ENCODE measurements at places on chromosomes 7 and 10.

- no peaks in the 10 kb centered on the region for H3K4me1 ChIP-seq
- no peak for DNase-seq
- no peaks in the 10 kb centered on the region for H3K27me3 ChIP-seq
- no peak overlapping the region for H3K4me3 ChIP-seq
- H3K36me3 ChIP-seq = peaks cover 24% of the 10 kb centered on the region
These were observed 112.3 kb downstream of the ARHGAP12 start for GRCh38 chr10:31816318-31816717.

DNA sequence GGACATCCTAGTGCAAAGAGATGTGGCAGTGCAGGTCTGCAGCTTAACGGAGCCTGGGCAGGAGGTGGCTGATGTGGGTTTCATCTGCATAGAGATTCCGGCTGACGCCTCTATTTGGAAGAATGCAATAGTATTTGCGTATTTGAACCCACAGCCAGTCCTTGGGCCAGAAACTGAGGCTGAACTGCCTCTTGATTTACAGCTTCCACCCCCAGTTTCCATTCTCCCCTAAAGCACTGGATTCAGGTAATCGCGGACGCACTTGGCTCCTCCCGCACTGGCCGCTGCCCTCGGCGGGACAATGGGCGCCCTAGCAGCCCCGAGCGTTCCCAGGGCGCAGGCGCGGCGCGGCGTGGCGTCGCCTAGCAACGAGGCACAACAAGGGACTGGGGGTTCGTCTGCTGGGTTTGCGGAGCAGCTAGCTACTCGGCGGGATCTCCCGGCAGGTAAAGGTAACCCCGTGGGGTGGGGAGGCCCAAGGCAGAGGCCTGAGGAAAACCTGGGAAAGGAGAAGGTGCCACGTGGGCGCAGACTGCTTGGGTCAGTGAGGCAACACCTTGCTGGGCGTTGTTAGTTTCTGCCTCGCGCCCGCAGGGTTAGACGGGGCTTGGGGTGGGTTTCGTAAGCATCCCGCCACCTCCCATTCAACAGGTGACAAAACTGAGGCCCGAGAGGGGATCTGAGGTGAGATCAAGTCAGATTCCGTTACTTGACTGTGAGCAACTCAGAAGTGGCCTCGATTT, at the start of gene ARMC3:
TSS of gene ARMC3 (plus strand) at position 393 of the 743 bp plus-strand sequence. CDS start 3,944 bp downstream, outside the sequence.
- H3K27me3 ChIP-seq = peaks cover 18% of the 10 kb centered on the region
- peak within 1 kb of the TSS; percentile 57 for H3K27ac ChIP-seq
- peak; percentile 78 for DNase-seq
- no peaks in the 10 kb centered on the region for H3K36me3 ChIP-seq
- no peak within 1 kb of the TSS for H3K4me3 ChIP-seq
- H3K4me1 ChIP-seq = peaks cover 4% of the 10 kb centered on the region

DNA sequence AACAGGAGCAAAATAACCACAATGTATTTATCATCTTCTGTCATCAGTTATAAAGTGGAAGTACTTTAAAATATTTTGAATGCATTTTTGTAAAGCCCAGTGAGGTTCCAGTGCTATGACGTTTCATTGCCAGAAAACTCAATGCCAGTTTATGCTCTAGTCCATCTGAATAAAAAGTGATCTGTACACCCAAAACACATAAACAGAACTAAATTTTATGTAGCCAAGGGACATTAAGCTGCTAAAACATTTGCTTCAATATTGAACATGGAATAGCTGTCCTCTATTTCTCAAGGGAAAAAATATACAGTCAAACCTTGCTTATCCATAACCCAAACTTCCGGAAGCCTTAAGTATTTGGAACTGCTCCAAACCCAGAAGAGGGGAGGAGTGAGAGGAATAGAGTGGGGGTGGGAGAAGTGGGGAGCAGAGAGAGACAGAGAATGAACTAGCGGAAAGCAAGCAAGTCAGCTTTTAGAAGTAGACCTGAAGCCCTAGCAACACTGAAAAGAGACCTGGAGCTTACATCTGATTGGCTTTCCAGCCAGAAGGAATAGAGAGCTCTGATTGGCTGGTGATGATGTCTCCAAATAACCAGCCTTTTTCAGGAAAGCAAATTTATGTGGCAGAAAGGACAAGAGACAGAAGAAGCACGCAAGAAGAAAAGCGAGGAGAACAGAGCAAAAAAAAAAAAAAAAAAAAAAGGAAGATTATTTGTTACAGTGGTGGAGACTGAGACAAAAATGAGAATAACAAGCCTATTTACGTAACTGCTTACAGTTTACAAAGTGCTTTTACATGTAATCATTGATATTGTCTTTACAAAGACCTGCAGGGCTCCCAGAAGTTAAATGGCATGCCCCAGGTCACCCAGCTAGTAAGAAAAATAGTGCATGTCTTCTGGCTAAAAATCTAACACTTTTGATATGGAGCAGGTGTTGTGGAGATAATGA, 196.0 kb downstream of the RNLS start:
- H3K36me3 ChIP-seq = no peaks in the 10 kb centered on the region
- DNase-seq = no peak
- peaks cover 5% of the 10 kb centered on the region for H3K4me1 ChIP-seq
- no peak overlapping the region for H3K4me3 ChIP-seq
- no peak overlapping the region for H3K27ac ChIP-seq

DNA sequence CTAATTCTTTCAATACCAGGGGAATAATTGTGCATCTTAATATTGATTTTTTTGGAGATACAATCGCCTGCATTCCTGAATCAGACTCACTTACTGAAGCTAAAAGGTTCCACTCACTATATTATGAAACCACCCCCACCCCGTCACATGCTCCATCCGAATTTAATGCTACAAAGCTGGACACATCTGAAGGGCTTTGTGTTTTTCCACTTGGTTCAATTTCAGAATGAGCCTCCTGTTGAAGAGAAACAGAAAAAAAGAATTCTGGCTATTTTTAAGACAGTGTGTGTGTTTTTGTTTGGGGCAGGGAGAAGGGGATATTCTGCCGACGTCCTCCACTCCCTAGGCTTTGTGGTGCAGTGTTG, 165.5 kb upstream of the TBX20 start:
- peaks cover 8% of the 10 kb centered on the region for H3K36me3 ChIP-seq
- H3K27ac ChIP-seq = peak overlapping the region; percentile 57
- H3K27me3 ChIP-seq = peaks cover 9% of the 10 kb centered on the region

- peaks cover 9% of the 10 kb centered on the region for H3K4me1 ChIP-seq
- no peak for DNase-seq
- H3K27ac ChIP-seq = no peak overlapping the region
- no peaks in the 10 kb centered on the region for H3K27me3 ChIP-seq
- no peak overlapping the region for H3K4me3 ChIP-seq
These were observed 54.8 kb upstream of the AGBL3 start for GRCh38 chr7:134931487-134931886.

DNA sequence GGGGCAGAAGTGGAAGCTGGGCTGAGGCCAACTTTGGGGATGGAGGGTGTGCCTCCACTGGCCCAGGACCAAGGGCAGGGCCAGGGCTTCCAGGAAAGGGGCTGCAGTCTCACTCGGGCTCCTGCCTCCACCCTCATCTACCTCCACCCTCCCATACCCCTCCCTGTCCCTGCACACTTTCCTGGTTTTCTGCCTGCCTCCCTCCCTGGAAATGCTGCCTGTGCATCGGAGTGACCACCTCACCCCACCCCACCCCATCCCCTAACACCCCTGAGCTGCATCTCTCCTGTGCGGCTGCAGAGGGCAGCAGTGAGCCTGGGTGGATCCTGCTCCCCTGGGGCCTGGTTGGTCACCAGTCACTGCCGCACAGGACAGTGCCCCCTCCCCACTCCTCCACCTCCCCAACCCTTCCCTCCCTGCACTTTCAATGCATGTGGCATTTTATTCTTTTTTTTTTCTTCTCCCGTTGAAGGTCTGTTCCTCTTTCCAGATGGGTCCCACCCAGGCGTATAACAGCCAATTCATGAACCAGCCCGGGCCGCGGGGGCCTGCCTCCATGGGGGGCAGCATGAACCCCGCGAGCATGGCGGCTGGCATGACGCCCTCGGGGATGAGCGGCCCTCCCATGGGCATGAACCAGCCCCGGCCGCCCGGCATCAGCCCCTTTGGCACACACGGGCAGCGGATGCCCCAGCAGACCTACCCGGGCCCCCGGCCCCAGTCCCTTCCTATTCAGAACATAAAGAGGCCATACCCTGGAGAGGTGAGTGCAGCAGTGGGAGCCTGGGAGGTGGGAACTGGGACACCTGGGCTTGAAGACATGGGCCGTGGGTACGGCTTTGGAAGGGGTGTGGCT, 54.1 kb upstream of the PPIF start:
- H3K4me1 ChIP-seq = no peaks in the 10 kb centered on the region
- peak; percentile 30 for DNase-seq
- no peak overlapping the region for H3K4me3 ChIP-seq
- no peaks in the 10 kb centered on the region for H3K27me3 ChIP-seq

DNA sequence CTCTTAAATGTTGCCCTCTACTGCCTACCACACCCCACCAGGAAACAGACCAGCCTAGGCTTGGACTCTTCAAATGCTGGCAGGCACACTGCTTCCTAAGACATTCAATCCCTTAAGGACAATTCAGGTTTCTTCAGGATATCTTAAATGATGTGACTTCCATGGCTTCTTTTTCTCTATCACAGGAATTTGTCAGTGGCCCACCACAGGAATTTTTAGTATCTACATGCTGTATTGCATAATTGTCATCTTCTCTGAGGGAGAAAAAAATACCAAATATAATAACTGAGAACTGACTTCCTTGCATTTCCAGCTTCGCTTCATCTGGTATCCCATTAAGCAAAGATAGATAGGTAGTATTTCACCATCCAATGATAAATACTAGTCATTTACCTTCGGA, 129.3 kb downstream of the WNT2 start:
- H3K27me3 ChIP-seq = no peaks in the 10 kb centered on the region
- no peak for DNase-seq
- no peak overlapping the region for H3K4me3 ChIP-seq

GRCh38 chr10:50582046-50582445, 41.7 kb downstream of the SGMS1 start:
- peaks cover 10% of the 10 kb centered on the region for H3K36me3 ChIP-seq
- H3K4me1 ChIP-seq = peaks cover 10% of the 10 kb centered on the region
- DNase-seq = no peak
- H3K4me3 ChIP-seq = no peak overlapping the region
- H3K27ac ChIP-seq = no peak overlapping the region
- no peaks in the 10 kb centered on the region for H3K27me3 ChIP-seq

DNA sequence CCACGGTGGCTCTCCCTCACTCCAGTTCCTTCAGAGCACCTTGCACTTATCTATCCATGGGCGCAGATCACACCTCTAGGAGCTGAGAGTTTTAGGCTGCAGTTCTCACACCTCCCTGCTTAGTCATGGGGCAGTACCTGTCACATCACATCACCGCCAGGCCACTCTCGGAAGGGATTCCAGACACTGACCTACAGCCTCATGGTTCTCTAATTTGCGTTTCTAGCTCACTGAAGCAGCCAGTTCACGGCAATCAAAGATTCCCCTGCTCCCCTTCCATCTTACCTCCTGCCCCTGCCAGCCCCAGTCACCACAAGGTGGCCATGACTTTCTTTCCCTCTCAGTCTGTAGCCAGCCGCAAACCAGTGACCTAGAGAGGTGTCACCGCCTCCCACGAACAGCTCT, 34.2 kb downstream of the ADRB1 start:
- peaks cover 22% of the 10 kb centered on the region for H3K4me1 ChIP-seq
- no peaks in the 10 kb centered on the region for H3K36me3 ChIP-seq
- H3K27ac ChIP-seq = no peak overlapping the region
- no peak for DNase-seq
- peaks cover 7% of the 10 kb centered on the region for H3K27me3 ChIP-seq
- no peak overlapping the region for H3K4me3 ChIP-seq

DNA sequence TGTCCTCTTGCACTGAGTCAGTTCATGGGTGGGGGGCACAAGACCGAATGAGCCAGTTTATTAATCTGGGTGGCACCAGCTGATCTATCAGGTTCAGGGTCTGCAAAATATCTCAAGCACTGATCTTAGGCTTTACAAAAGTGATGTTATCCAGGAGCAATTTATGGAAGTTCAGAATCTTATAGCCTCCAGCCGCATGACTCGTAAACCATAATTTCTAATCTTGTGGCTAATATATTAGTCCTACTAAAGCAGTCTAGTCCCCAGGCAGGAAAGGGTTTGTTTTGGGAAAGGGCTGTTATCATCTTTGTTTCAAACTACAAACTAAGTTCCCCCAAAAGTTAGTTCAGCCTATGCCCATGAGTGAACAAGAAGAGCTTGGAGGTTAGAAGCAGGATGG, 33.9 kb downstream of the AKR1C8 start:
- no peaks in the 10 kb centered on the region for H3K36me3 ChIP-seq
- H3K4me1 ChIP-seq = no peaks in the 10 kb centered on the region
- no peak overlapping the region for H3K27ac ChIP-seq
- H3K4me3 ChIP-seq = no peak overlapping the region

GRCh38 chr10:96831200-96831866, 765 bp upstream of the LCOR start:
- peak overlapping the region; percentile 98 for H3K27ac ChIP-seq
- H3K4me3 ChIP-seq = peak overlapping the region; percentile 95
- H3K36me3 ChIP-seq = peaks cover 14% of the 10 kb centered on the region
- H3K4me1 ChIP-seq = peaks cover 43% of the 10 kb centered on the region
- no peak for DNase-seq

- no peak for DNase-seq
- H3K27me3 ChIP-seq = no peaks in the 10 kb centered on the region
- no peaks in the 10 kb centered on the region for H3K36me3 ChIP-seq
- H3K4me1 ChIP-seq = no peaks in the 10 kb centered on the region
- H3K4me3 ChIP-seq = no peak overlapping the region
- H3K27ac ChIP-seq = no peak overlapping the region
These were observed 35.0 kb downstream of the PRR15 start for GRCh38 chr7:29598613-29599012.

DNA sequence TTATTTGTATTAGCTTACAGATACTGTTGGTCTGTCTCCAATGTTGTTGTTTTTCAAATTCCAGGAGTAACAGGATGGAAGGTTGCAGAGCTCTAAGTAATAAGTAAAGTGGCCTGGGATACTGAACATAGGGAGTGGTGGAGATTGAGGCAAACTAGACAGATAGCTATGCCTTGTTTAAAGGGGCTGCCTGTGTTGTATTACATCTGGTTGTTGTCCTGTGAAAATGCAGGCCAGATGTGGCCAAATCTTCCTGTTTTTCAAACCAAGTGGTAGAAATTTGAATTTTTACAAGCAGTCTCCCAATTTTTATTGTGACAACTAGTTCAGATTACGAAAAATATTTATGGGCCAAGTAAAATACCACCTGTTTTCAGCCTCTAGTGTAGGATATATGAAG, 33.5 kb downstream of the BICC1 start:
- no peaks in the 10 kb centered on the region for H3K4me1 ChIP-seq
- H3K27ac ChIP-seq = no peak overlapping the region
- no peaks in the 10 kb centered on the region for H3K27me3 ChIP-seq
- H3K4me3 ChIP-seq = no peak overlapping the region
- DNase-seq = no peak
- no peaks in the 10 kb centered on the region for H3K36me3 ChIP-seq

GRCh38 chr10:78000956-78001472, 28.3 kb downstream of the POLR3A start:
- H3K4me1 ChIP-seq = no peaks in the 10 kb centered on the region
- no peak for DNase-seq
- H3K36me3 ChIP-seq = peaks cover 82% of the 10 kb centered on the region
- no peaks in the 10 kb centered on the region for H3K27me3 ChIP-seq
- H3K27ac ChIP-seq = no peak overlapping the region

- peaks cover 7% of the 10 kb centered on the region for H3K36me3 ChIP-seq
- peaks cover 35% of the 10 kb centered on the region for H3K4me1 ChIP-seq
- DNase-seq = no peak
- no peak overlapping the region for H3K27ac ChIP-seq
- H3K4me3 ChIP-seq = no peak overlapping the region
These were observed 262.7 kb downstream of the CELF2 start for GRCh38 chr10:11280187-11280932.

GRCh38 chr10:51319173-51319435, 244.8 kb downstream of the PRKG1 start:
- DNase-seq = no peak
- H3K27me3 ChIP-seq = no peaks in the 10 kb centered on the region
- no peaks in the 10 kb centered on the region for H3K36me3 ChIP-seq
- H3K4me3 ChIP-seq = no peak overlapping the region
- no peak overlapping the region for H3K27ac ChIP-seq
- no peaks in the 10 kb centered on the region for H3K4me1 ChIP-seq
